ENCODE measurements at places on chromosomes 1 and 21.

DNA sequence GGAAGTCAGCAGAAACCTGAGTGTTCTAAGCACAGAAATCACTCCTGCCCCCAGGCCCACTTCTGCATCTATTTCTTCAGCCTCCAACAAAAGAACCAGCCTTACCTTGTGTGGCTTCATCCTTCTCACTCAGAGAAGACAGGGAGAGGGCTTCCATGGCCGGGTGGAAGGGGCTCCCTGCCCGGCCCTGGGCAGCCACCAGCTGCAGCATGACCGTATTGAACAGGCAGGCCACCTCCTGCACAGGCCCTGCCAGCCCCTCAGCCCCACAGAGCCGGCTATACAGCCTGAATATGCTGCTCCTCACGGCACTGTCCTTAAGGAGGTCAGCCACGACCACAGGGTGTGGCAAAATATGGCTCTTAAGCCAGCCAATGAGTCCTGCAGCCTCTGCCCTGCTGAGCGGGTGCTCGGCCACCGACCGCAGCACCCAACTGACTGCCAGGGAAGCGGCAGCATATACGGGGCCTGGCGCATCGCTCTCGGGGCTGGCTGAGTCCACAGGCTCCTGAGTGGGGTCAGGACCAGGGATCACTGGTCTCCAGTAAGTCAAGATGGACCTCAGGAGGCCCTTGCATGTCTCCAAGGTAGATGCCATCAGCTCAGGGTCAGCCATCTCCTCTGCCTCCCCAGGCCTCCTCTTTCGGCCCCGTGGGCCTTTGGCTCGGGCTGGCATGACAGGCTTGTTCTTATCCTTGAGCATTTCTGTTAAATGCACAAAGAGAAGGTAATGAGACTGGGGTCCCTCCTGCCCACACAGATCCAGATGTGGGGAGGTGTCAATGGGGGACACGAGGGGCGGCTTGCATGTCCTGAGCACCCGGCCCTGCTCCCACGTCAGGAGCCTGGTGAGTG, 17.9 kb downstream of the MRAP start:
- no peak for DNase-seq

- no peak for DNase-seq
Observed at GRCh38 chr1:84583648-84584047, 9.4 kb upstream of the CTBS start.

DNA sequence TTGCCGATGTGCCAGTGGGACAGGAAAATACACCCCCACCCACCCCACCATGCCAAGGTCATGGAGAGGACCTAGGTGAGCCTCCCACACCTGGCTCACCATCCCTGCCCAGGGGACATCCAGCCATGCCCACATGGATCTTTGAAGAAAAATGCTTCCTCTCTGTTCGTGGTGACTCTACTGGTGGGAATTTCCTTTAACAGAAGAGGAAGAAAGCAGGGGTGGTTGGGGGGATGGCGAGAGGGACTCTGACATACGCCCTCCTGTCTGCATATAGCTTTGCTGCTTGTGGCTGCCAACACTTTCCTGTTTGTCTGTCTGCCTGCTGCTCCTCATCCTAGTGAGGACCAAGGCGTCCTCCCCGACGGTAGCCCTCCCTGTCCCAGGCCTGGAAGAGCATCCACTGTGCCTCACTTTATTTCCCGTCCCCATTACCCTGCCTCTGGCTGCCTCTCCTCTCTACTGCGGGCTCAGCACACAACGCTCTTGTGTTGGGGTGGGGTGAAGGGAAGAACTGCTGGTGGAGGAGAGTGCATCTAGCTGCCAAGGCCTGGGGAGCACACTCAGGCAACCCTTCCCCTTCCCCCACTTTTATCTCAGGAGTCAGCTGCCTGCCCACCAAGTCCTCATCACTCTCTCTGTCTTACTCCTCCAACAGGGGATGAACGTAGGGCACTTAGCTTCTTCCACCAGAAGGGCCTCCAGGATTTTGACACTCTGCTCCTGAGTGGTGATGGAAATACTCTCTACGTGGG, 2.5 kb downstream of the SEMA4A start:
- no peak for DNase-seq

DNA sequence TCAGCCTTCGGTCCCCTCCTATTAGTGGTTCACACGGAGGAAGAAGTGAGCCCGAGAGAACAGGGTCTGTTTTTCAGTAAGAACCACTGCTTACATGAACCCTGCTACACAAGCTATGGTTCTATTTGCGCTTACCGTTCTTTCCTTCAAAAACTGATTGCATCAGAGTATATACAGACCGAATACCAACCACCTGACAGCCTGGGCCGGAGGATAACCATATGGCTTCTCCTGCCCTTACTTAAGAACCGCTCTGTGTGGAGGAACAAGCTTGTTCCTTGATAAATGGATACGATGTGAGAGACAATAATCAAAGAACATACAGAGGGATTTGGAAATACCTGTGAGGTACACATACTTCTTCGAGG, 1.1 kb upstream of the KCNT2 start:
- no peak for DNase-seq

GRCh38 chr1:98323906-98324358, 337.6 kb upstream of the SNX7 start:
- no peak for DNase-seq

GRCh38 chr1:206512058-206512850, 4.9 kb downstream of the RASSF5 start:
- DNase-seq = no peak

- no peak for DNase-seq
Observed at GRCh38 chr21:44929799-44930542, 9.3 kb upstream of the ITGB2 start.

DNA sequence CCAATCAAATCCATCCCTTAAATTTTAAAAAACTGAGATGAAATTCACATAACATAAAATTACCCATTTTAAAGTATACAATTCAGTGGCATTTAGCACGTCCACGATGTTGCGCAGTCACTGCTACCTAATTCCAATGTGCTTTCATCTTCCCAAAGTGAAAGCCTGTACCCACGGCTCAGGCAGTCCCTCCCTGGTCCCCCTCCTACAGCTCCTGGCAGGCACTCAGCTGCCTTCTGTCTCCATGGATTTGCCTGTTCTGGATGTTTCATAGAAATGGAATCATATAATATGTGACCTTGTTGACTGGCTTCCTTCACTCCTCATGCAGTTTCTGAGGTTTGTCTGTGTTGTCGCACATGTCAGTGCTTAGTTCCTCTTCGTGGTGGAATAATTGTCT, 386.3 kb downstream of the CAMTA1 start:
- DNase-seq = no peak

GRCh38 chr1:59404796-59405195, 107.9 kb downstream of the FGGY start:
- DNase-seq = no peak

DNA sequence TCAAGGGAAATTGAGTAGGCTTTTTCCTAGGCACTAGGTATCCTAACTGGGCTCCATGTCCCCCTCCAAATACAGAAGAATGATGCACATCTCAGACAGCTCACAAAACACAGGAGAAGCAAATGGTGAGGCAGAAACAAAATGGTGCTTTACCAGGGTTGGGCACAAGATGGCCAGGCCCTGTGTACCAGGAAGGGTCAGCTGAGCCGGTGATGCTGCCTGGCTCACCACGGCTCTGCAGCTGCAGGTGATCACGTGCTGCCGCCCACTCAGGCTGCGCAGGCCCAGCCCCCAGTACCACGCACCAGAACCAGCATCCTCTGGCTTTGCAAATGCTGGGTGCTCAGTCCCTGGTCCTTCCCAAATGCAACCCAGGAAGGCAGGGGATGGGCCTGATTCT, 993 bp upstream of the DSCAM start:
- no peak for DNase-seq

DNA sequence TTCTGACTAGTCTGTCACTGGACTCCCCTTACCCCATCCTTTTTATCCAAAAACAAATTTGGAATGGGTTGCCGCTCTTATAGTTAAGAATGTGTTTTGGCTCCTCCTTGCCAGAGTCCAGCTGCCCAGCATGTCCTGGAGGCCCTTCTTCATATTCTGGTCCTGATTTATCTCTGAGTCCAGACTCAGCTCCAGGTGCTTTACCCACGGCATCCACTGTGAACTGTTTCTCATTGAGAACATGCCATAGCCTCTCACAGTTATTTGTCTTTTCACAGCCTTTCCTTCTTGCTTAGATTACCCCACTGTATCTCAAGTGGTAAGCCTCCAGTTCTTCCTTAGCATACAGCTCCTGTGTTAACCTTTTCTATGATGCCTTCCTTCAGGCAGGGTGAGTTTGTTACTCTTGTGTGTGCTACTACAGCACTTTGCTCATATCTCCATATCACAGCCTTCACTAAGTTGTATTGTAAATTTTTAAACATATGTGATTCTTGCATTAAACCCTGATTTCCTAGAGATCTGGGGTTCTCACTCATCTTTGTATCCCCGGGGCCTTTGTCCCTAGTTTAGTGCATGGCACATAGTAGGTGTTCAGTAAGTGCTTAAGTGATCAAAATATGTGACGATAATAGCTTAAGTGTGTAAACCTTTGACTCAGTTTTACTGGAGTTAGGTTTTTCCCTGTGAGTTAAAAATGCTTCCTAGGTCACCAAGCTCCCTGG, 116.0 kb downstream of the OSBPL9 start:
- no peak for DNase-seq

- no peak for DNase-seq
Observed at GRCh38 chr1:217431395-217431794, 199.5 kb downstream of the GPATCH2 start.

DNA sequence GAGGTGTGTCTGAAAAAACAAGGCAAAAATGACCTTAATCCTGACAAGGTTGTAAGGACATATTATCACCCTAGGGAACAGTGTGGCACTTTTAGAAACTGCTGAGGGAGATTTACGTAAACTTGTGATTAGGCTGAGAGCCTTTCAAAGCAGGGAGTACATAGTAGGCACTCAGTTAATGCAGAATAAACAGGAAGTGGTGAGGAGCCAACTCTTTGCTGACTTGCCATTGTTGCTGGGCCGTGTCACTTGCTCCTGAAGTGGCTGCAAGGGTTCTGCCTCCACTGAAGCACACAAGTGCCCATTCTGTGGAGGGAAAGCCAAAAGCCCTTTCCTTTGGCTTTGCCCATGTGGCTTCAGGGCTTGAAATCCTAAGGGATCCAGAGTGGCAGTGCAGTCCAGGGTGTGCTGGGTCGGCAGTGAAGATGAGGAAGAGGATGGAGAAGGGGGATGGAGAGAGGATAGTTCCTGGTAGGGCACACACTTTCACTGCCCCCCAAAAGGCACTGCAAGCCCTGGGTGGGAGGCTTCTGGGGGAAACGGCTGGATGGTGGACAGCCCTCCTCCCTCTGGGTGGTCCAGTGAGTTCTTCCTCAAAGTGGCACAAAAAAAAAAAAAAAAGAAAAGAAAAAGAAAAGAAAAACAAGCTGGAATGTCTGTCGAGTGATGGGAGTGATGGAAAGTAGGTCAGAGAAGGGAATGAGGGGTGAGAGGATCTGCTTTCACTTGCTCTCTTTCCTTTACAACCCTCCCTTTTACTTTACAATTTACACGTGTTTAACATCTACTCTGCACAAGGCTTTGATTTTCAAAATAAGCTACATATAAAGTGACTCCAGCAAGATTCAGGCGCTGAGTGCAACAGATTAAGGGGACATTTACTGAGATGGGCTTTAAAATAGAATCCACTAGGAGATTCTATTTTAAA, 13.7 kb upstream of the RHEX start:
- DNase-seq = no peak

DNA sequence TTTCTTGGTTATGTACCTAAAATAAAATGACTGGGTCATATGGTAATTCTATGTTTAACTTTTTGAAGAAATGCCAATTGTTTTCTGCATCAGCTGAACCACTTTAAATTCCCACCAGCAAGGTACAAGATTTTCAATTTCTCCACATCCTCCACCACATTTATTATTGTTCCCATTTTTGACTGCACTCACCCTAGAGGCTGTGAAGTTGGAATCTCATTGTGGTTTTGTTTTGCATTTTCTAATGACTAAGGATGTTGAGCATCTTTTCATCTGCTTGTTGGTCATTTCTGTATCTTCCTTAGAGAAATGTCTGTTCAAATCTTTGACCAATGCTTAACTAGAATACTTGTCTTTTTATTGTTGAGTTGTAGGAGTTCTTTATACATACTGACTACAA, 72.5 kb downstream of the ASTN1 start:
- DNase-seq = no peak

DNA sequence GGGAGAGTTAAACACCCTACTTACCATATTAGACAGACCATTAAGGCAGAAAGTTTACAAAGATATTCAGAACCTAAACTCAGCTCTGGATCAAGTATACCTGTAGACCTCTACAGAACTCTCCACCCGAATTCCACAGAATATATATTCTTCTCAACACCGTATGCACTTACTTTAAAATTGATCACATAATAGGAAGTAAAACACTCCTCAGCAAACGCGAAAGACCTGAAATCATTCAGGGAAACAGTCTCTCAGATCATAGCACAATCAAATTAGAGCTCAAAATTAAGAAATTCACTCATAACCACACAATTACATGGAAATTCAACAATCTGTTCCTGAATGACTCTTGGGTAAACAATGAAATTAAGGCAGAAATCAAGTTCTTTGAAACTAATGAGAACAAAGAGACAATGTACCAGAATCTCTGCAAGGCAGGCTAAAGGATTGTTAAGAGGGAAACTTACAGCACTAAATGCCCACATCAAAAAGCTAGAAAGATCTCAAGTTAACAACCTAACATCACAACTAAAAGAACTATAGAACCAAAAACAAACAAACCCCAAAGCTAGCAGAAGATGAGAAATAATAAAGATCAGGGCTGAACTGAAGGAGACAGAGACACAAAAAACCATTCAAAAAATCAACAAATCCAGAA, 19.1 kb downstream of the CD84 start:
- DNase-seq = no peak

- DNase-seq = no peak
Observed at GRCh38 chr1:76259270-76259669, 184.7 kb downstream of the ST6GALNAC3 start.

DNA sequence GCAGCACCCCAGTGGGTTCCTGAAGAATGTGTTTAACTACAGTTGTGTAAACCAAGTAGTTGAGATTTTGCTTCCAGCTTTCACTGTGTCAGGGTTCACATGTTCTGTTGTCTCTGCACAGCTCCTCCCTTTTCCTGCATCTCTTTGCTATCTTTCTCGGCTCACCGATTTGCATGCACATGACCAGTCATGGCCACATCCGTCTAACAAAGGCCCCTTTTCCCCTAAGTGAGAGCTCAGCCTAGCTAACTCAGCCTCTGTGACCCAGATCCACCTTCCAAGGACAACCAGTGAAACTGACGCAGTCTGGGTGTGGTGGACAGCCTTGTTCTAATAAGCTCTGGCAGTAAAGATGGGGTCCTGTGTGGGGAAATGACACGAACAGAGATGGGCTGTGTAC, 101.1 kb downstream of the ZP4 start:
- no peak for DNase-seq

- DNase-seq = no peak
Observed at GRCh38 chr1:30695439-30695841, 27.9 kb downstream of the MATN1 start.

Data from activated T-helper 1 cell treated with anti-CD3 and anti-CD28 coated beads, Interleukin-2, amount 50 U/mL, for 16 hours (primary cell).